ENCODE measurements at places on chromosomes 7 and 10.

- DNase-seq = no peak
Observed at GRCh38 chr10:74730246-74730645, 96.2 kb upstream of the KAT6B start.

GRCh38 chr10:865924-866576 lies 65.5 kb downstream of the LARP4B start:
- DNase-seq = no peak

DNA sequence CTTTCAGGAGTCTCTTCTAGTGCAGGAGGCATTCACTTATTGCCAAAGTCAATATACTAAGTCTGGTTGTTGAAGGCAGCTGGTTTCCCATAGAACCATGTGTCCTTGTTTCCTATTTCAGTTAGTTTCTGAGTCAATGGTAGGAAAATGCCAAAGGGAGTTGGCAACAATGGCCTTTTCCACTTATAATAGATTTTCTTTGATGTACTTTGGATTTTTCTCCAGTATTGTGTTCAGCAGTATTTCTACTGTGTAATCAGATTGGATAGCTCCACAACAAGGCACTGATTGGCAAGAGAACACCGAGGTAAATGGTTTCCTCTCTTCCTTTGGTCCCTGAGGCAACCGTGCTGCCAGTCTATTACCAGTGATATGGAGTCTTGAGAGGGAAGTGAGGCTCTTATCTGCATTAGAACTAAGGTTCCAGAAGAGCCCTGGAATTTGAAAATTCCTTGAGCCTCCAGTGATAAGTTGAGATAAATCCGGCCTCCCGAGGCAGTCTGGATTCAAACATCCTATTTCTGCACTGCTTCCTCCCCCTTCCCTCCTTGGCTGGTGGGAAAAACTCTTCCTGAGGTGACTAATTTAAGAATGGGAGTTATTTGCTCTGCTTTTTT lies 7.9 kb upstream of the SEPTIN7 start:
- DNase-seq = no peak

GRCh38 chr10:2047679-2048078 lies 310.4 kb upstream of the ADARB2 start:
- no peak for DNase-seq

- DNase-seq = no peak
Observed at GRCh38 chr10:33052915-33053810, 95.1 kb upstream of the ITGB1 start.

- no peak for DNase-seq
Observed at GRCh38 chr10:96456296-96456840, 57.4 kb downstream of the TLL2 start.

GRCh38 chr10:9613338-9614075 lies 1404.2 kb upstream of the CELF2 start:
- no peak for DNase-seq

- DNase-seq = no peak
Observed at GRCh38 chr10:68572151-68572550, 12.0 kb downstream of the TET1 start.

DNA sequence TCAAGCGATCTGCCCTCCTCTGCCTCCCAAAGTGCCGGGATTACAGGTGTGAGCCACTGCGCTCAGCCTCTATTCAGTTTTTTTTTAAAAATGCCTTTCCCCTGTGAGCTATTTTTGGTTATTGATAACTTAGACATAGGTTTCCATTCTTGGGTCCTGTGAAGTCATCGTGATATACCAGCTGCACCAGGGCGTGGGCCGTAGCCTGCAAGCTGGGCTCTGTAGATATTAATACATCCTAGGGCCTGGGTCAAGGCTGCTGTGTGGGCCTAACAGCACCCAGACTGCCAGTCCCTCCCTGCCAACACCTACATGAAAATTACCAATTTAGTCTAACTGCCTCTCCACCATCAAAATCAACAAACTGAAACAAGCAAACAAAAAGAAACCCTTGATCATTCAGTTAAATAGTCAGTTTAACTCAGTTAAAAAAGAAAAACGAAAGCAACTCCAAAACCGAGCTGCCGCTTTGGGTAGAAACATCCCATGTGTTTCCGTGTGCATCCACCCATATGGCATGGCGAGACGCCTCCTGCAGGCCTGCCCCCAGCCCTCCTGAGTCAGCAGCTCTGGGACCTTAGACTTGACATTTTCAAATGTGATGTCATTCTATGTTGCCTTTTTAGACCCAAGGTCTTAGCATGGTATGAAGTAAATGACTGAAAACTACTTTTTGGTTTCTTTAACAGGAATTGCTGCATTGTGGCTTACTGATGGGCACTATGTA lies 330.2 kb downstream of the GLRX3 start:
- no peak for DNase-seq

- no peak for DNase-seq
Observed at GRCh38 chr10:4170633-4171314, 385.8 kb upstream of the KLF6 start.

GRCh38 chr7:80520199-80520598 lies 8.3 kb upstream of the GNAT3 start:
- DNase-seq = no peak

All from thoracic aorta (tissue), 2 donors.